HEK293T (cell line): ENCODE measurements at places on chromosomes 2 and 18.
A peak's percentile ranks its signal among the peaks of the same experiment; 100 is the strongest.

GRCh38 chr18:8307960-8308359 lies 301.3 kb upstream of the RAB12 start:
- no peak for DNase-seq

DNA sequence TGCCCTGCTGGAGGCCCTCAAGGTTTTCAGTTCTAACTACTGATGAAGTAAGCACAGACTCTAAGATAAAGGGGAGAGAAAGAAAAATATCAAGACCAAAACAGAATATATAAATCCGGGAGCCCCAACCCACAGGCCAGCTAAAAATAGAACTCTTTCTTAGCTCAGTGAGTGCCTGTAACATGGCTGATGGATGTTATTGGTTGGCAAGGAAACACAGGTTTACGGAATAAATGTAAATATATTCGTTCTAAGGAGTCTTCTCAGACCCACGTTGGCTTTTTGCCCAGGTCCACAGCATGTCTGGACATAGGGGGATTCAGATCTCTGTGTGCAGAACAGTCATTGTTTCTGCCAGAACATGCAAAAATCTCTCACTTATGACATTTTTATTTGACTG lies 139.0 kb upstream of the SERPINE2 start:
- DNase-seq, result no peak

- no peak for DNase-seq
Measured at GRCh38 chr2:45442026-45442425, 169.0 kb downstream of the SRBD1 start.

DNA sequence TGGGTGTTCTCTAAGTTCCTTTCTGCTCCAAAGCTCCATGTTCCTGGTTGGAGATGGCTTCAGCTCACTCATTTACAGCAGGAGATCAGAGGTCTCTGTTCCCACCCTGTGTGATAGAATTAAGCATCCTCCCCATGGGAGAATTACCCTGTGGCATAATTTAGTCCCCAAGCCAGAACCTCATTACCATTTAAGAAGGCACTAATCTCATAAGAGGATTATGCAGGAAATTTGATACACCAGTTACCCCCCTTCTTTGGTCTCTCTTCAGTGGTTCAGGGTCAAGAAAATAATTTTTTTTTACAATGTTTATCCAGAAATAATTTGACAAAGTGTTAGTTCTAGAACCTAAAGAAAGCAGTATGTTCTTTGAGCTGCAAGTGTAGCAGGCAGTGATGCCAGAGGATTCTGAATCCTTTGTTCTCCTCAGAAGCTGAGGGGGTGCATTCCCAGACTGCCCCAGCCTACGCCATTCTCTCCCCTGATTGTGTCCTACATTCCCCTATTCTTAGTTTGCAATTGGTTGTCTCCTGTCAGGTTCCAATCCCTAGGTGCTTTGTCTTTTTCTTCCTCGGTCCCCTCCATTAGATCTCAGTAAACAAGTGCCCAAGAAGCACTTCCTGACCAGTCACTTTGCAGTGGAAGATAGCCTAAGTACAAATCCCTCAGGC lies 163.6 kb downstream of the PRKCE start:
- DNase-seq, result no peak

DNA sequence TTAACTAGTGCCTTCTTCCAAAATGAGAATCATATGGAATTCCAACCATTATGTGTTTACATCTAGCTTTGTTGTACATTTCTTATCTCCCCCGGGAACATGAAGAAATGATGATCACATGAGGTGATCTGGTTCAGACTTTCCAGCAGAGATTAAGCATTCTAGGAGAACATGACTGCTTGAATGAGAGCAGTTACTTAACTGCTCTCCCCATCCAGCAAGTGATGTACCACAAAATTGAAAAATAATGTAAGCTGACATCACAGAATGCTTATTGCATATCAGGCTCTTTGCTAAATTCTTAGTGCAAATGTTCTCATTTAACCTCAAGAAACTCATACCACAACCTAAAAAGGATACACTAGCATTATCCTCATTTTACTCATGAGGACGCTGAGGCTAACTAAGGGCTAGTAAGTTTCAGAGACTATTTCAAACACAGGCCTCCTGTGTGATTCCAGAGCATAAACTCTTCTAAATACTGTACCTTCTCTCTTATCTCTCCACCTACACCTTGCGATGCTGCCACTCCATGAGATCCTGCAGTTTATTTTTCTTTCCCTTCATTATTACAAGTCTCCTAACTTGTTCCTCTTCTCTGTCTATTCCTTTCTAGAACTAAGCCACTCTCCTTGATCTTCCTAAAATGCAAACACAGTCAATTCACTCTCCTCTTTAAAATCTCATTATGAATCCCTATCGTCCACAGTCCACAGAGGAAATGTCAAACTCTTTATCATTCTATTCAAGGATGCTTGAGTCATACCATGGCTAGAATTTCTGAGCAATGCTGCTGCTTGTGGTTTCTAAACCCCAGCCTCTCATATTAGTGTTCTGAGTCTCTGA lies 1224.8 kb upstream of the ZEB2 start:
- no peak for DNase-seq

GRCh38 chr18:63078471-63078870 lies 241.1 kb downstream of the BCL2 start:
- DNase-seq, result no peak

- DNase-seq, result no peak
Measured at GRCh38 chr2:9821805-9822445, 21.3 kb upstream of the TAF1B start.

- no peak for DNase-seq
Measured at GRCh38 chr2:223952280-223952968, 4.8 kb upstream of the MRPL44 start.

DNA sequence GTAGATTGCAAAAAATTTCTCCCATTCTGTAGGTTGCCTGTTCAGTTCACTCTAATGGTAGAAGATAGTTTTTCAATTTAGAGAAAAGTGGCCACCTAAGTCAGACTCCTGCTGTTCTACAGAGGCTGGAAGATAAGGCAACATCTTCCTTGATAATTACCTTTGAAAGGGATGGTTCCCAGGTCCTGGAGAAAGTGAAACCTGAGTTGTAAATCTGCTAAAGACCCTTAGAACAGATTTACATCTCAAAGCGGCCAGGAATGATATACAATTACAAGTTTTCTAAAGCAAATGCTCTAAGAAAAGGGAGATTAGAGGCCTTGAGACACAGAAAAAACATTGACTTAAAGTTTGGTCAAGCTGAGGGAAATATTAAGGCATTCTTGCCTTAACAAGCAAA lies 1350.2 kb upstream of the FAM98A start:
- DNase-seq, result no peak

GRCh38 chr2:232697807-232698110 lies 628 bp downstream of the GIGYF2 start:
- no peak for DNase-seq

DNA sequence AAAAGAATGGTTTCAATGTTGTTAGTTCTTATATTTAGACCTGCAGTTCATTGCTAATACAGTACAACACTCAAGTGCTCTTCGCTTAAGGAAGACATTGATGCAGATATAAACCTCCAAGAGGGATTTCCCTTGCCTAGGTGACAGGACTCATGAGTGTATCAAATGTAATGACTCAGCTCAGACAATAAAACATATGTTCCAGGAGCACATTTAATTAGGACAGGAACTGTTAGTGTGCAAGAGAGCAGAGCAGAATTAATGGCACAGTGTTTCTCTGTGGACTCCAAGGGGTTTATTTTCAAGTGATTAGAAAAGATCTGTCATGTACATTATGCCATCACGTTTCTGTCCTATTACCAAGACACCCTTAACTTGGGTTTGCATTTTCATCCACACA lies 375.0 kb downstream of the LRRTM4 start:
- no peak for DNase-seq

DNA sequence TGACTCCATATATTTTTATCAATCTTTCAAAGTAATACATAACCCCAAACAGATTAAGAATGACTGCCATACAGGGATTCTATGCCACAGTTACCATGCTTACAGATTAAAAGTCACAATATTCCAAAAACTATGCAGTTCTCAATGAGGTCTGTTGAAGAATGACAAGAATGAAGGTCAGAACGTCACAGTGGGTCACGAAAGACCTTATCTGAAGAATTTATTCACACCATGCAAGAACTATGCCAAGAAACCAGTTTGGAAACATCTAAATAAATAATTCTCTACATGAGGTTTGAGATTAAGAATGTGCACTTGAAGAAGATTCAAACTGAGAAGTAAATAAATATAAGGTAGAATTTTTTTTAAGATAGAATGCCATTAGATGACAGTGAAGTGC lies 253.3 kb downstream of the EXOC6B start:
- no peak for DNase-seq

- DNase-seq, result no peak
Measured at GRCh38 chr2:170707821-170708795, 7.0 kb upstream of the SP5 start.

DNA sequence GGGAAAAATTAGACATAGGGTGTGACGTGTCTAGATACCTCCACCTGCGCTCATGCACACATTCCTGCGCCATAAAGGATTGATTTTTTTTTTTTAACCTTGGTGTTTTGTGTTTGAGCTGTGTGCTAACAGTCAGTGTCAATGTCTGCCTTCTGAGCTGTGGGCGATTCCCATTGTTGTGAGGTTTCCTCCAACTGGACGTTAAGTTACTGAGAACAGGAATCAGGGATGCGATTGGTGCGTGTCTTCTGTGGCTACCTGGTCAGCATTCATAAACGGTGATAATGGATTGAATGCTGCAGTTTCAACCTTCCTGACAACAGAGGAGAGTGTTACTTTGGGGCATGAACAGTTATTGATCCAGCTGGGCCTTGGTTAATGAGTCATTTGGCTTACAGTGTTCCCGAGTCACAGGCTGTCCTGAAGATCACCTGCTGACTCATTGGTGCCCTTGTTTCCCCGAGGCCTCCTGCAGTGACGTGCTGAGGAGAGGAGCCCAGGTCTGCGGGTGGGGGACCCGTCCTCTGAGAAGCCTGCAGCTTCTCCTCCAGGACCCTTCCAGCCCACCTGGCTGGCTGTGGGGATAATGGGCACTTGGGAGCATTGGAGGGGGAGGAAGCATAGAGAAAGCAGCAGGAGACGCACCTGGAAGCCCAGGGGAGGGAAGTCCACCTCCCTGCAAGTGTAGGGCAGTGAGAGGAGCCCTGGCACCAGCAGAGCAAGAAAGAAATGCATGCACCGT lies 25.8 kb upstream of the CABYR start:
- DNase-seq, result no peak

DNA sequence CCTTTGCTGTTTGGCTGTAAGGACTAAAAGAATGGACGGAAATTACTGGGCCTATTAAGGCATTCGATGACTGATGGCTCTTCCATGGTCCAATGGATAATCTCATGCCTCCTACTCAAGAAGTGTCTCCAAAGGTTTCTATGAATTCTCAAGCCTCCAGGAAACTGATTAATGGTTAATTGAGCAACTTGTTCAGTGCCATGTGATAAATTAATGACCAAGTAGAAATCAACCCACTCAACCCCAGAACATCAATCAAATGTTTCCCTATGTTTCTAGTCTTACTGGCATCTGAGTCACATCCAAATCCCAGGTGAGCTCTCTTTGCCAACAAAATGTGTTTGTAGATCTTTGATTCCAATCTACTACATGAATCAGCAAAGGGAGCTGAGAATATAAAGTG lies 103.6 kb downstream of the NXPH2 start:
- no peak for DNase-seq

- DNase-seq, result no peak
Measured at GRCh38 chr2:5590886-5591285, 101.3 kb upstream of the SOX11 start.

- no peak for DNase-seq
Measured at GRCh38 chr18:36872329-36872728, 43.4 kb downstream of the KIAA1328 start.

DNA sequence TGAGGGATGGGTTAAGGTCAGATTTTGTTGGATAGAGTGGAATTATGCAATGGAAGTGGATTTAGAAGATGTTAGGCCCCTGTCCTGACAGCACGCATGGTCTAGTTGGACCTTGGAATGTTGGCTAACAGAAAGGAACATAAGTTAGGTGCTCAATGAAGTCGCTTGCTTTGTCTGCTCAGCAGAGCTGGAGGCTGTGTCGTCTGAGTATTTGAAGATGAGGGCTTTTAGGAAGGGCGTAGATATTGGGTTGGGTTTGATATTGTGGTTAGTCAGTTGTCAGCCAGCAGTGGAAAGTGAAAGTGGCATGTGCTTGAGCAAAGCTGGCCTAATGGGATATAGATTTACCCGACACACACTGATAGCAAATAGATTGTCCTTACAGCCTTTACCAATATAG lies 239.3 kb downstream of the PRKCE start:
- no peak for DNase-seq

GRCh38 chr2:120762341-120763061 lies 26.8 kb downstream of the GLI2 start:
- no peak for DNase-seq

DNA sequence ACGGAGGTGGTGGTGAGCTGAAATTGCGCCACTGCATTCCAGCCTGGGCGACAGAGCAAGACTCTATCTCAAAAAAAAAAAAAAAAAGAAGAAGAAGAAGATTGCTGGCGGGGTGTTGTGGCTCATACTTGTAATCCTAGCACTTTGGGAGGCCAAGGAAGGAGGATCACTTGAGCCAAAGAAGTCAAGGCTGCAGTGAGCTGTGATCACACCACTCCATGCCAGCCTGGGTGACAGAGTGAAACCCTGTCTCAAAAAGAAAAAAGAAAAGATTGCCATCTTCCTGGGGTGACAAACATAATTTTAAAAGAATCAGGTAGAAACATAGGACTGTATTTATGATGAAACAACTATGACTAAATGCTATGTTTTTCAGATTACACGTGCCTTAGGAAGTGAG lies 55.1 kb upstream of the EML4 start:
- DNase-seq, result no peak

DNA sequence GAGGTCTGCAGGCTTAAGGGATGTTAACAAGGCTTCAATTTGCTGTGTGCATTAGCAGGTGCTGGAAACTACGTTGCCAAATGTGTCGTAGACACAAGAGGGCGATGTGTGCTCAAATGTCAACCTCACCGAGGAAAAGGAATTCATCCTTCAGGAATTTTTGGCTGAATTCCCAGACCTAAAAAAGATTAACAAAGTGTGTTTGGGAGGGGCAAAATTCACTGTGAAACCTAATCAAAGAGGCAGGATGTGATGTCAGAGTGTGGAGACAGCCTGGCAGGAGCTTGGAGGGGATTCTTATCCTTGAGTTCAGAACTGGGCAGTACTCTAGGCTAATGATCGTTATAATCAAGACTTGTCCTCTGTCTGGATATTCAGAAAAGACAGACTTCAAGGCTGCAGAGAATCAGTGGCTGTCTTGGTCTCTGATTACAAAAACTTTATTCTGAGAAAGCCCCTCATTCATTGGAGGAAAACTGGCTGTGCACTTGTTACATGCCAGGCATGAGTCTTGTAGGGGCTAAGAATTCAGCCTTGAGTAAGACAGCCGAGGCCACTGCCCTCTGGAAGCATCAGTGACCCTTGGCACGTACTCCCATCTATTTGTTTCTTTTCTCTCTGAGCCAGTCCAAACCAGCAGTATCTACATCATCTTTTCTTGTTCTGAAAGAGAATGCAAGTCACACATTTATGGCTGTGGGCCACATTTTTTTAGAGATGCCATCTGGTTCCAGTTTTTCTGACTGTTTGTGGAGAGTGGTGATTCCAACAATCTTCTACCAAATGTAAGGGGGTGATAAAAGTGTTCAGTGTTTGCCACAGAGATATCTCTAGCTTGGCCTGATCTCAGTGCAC lies 18.7 kb upstream of the SCYGR1 start:
- peak; percentile 77 for DNase-seq
